ENCODE measurements at places on chromosomes 13 and 19.

DNA sequence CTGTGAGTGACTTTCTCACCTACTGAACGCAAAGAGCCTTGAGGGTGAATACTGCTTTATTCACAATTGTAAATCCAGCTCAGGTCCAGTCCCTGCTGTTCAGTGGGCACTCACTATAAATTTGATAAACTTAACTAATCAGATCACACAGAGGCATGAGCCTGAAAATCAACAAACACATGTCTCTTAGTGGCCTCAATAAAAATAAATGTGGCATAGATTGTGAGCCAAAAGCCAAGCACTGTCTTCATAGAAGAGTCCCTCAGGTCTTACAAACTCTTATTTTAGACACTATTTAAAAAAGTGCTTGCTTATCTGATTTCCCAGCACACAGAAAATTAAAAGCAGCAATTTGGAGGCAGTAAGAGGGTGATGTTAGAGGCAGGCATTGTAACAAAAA, 957.7 kb downstream of the SLITRK5 start:
- DNase-seq, result no peak

DNA sequence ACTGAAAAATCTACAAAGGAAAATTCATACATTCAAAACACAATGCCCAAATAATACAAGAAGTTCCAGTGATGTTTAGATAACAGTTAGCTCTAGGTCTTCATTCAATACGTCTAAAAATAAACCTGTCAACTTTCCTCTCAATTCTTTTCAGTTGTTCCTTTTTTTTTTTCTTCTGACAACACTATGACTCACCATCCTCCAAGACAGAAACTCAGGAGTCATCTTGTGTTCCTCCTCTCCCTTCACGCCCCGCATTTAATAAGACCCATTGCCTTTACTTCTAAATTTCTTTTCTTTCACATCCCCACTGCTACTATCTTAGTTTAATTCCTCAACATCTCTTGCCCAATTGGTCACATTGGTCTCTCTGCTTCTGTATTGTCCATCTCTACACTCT, 759.9 kb downstream of the GPC5 start:
- no peak for DNase-seq

DNA sequence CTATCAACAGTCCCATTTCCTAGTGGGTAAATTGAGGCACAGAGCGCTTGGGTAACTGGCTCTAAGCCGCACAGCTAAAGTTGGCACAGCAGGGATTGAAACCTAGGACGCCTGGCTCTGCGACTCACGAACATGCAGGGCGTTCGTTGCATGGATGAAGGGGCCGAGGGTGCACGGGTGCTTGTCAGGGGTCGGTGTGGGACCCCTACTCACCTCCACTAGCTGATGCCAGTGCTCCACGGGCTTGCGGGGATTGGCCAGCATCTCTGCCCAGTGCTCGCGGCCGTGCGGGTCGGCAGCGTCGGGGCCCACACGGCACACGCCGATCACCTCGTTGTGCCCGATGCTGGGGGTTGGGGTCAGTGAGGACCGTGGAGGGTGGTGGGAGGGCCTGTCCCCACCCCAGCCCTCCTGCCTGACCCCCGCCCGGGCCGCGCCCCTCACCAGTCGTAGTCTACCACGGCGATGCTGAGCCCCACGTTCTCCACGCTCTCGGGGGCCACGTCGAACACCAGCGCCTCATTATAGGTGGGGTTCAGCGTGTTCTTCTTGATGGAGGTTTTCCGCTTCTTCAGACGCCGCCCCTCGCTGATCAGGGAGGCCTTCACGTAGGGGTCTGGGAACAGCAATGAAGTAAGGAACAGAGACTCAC, 14.6 kb downstream of the SYT3 start:
- no peak for DNase-seq

DNA sequence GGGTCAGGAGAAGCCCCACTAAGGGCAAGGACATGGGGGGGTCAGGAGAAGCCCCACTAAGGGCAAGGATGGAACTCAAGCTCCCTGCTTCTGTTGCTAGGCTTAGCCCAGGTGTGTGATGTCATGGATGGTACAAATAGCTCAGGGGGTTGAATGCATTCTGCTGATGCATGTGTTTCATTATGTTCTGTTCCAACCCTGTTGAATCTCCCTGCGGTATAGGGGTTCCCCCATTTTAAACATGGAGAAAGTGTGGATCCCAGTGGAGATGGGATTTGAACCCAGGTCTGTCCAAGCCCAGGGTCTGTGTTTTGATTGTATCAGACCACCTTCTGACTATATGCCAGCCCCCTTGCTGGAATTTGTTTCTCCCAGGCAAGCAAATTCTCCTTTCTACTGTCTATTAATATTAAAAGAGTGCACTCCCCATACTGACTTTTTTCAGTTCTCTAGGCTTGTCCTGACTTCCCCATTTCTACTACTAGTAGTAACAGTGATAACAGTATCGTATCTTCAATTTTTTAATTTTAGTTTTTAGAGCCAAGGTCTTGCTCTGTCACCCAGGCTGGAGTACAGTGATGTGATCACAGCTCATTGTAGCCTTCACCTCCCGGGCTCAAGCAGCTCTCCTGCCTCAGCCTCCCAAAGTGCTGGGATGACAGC, 6.7 kb downstream of the ZNF865 start:
- no peak for DNase-seq

DNA sequence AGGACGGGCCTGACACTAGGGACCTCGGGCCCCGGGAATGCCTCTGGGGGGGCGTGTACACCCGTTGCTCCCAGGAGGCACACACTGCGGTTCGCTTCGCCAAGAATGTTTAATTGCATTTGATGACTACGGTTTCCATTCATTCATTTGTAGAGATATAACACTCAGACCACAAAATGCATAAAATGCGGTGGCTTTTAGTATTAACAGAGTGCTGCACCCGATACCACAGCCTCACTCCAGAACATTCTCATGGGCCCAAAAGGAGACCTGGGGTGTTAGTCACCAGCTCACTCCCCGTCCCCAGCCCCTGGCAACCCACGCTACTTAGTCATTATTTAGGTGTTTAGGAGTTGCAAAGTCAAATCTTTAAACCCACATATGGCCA, 21.8 kb downstream of the HCN2 start:
- DNase-seq, result peak; percentile 67

DNA sequence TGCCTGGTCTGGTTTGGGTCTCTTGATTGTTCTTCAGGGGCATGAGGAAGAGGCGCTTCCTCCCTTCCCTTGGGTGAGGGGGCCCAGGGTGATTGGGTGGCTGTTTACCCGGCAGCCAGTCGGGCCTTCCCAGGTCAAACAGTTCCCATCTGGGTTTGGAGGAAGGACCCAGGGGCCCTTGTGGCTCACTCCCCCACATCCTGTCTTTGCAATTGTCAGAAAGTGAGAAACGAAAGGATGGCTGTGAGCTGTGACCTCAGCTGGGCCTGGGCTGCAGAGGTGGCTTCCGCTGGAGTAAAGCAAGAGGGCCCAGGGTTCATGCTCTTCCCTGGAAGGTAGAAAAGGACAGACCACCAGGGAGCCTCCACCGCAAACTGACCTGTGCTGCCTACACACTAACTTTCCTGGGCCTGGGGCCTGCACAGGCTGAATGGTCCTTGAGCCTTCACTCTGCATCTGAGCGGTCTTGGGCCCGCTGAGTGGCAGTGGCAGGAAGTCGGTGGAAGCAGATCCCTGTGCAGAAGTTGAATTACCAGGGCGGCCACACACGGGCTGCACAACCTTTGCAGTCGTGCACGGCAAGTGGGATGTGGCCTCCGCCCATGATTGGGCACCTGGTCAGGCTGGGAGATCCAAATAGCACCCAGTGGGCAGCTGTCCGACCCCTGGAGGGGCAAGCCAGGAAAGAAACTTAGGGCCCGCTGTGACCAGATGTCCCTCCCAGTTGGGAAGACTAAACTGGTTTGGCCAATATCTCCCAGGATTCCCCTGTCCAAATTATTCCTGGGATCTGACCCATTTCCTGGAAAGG, 5.3 kb upstream of the CD79A start:
- no peak for DNase-seq

- no peak for DNase-seq
These were observed 103.2 kb upstream of the VSTM2B start for GRCh38 chr19:29422486-29423085.

DNA sequence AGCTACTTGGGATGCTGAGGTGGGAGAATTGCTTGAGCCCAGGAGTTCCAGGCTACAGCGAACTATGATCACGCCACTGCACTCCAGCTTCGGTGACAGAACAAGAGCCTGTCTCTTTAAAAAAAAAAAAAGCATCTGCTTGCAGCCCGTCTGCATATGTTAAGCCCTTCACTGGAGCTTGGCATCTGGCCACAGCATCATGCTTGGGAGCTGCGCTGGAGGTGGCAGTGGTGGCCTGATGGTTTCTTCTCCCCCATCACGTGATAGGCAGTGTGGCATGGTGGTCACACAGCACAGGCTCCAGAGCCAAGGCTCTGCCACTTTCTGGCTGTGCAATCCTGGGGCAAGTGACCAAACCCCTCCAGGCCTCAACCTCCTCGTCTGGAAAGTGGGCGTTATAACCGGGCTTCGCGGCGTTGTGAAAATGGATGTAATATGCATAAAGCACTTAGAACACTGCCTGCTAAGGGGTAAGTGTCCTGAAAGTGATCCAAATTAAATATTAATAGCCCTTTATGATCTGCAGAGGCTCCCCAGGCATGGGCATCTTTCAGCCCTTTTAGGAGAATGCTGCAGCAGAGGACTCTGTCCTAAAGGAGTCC, 24.4 kb downstream of the MARK4 start:
- DNase-seq, result no peak

GRCh38 chr19:2711172-2711874, 8.8 kb upstream of the GNG7 start:
- DNase-seq, result no peak

DNA sequence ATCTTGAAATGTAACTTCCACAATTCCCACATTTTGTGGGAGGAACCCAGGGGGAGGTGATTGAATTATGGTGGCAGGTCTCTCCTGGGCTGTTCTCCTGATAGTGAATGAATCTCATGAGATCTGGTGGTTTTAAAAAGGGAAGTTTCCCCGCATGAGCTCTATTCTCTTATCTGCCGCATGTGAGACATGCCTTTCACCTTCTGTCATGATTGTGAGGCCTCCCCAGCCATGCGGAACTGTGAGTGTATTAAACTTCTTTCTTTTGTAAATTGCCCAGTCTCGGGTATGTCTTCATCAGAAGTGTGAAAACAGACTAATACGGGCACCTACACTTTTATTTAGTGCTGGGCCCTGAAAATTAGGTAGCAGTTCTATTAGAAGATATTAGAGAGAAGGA, 45.8 kb downstream of the TNFSF13B start:
- no peak for DNase-seq

DNA sequence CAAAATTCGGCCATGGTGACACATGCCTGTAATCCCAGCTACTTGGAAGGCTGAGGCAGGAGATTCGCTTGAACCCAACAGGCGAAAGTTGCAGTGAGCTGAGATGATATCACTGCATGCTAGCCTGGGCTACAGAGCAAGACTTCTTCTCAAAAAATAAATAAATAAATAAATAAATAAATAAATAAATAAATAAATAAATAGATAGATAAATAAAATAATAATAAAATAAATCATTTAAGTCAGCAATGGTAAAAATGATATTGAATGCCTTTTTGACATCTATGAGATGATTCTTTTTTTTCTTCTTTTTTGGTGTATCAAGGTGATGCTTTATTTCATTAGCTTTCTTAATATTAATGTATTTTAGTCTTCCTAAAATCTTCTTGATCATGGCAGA, 221.7 kb upstream of the RXFP2 start:
- DNase-seq, result no peak

All from GM04503 (cell line).